OCI-LY7 (cell line): ENCODE measurements at places on chromosomes 7 and 10.
A peak's percentile ranks its signal among the peaks of the same experiment; 100 is the strongest.

DNA sequence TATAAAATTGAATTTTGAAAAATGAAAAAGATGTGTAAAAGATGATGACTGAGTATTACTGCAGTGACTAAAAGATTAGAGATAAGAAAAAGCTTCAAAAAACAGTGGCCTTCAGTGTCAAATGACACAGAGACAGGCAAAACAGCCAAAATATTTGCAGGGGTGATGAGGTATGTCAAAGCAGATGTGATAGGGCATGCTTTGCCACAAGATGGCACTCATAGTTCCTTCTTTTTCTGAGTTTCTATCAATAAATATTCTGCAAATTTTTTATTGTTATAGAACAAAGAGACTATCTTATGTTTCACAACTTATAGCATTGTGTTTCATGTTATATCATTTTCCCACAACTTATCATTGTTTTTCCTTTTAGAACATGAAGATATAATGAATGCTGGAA is 344.1 kb upstream of the HPS1 start:
- DNase-seq = peak; percentile 1

DNA sequence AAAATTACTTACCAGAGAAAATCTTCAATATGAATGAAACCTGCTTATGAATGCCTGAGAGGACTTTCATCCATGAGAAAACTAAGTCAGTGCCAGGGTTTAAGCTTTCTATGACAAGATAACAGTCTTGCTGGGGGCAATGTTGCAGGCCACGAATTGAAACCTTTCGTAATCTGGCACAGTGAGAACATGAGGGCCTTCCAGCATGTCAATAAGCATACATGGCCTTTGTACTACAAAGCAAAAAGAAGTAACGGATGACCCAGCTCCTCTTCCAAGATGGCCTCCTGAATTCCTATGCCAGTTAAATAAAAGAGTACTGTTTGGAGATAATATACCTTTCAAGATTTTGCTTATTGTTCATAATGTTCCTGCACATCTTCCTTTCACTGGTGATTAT is 270.6 kb upstream of the PHF14 start:
- DNase-seq = no peak

- DNase-seq = no peak
Measured at GRCh38 chr10:77892021-77892739, 34.4 kb downstream of the DLG5 start.

- DNase-seq = no peak
Measured at GRCh38 chr7:14095233-14095950, 105.9 kb upstream of the ETV1 start.

DNA sequence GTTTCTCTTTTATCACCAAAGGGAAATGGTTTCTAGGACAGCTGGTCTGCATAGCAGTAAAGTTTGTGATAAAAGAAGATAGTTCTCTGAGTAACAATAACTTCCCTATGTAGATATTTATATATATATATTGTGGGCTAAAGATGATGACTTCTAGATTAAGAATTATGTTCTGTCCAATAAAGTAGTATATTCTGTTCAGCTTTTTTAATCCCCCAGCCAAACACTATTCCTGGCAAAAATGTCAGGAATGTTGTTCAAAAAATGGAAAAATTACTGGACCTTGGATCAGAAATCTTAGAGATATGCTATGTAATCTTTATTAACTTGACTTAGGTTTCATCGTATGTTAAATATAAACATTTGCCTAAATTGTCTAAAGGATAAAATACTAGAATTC is 136.3 kb upstream of the GNAI1 start:
- DNase-seq = no peak

- no peak for DNase-seq
Measured at GRCh38 chr7:155386608-155387007, 71.3 kb upstream of the EN2 start.
